ENCODE measurements at places on chromosomes 3 and 15.

- DNase-seq = no peak
Observed at GRCh38 chr15:66164788-66165187, 88.8 kb downstream of the MEGF11 start.

- no peak for DNase-seq
Observed at GRCh38 chr3:143814443-143814889, 33.8 kb downstream of the SLC9A9 start.

DNA sequence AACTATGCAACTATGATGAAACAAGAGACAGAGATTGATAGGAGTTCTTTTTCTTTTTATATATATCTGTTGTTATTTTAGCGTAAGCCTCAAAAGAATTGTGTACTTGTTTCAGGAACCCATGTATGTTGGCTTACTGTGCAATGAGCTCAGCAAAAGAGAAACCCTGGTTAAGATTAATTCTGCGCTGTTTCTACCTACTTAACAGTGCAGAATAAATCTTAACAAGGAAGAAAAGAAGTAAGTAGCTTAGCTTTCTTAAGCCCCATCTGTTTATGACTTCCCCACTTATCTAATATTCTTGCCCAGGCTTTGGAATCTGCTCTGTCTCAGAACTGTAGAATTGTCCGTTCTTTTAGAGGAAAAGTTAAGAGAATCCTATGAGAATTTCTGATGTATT lies 27.4 kb downstream of the ECT2 start:
- no peak for DNase-seq

DNA sequence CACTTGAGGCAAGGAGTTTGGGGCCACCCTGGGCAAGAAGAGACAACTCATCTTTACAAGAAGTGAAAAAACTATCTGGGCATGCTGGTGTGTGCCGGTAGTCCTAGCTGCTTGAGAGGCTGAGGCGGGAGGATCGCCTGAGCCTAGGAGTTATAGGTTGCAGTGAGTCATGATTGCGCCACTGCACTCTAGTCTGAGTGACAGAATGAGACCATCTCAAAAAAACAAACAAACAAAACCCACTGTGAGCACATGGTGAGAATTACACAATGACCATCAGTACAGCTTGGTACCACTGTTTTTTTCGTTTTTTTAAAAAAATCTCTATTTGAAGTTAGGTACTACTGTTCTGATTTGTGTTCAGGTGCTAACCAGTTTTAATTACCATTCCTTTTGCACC lies 13.6 kb downstream of the VPS39 start:
- DNase-seq = peak; percentile 23

- DNase-seq = no peak
Observed at GRCh38 chr3:56681984-56682461, 1.0 kb downstream of the TASOR start.

GRCh38 chr15:85702321-85703101 lies 92.2 kb downstream of the KLHL25 start:
- DNase-seq = peak; percentile 32

GRCh38 chr3:27591312-27592210 lies 107.4 kb upstream of the SLC4A7 start:
- no peak for DNase-seq

- DNase-seq = peak; percentile 27
Observed at GRCh38 chr3:31009881-31010280, 115.4 kb upstream of the GADL1 start.

GRCh38 chr15:80825361-80826030 lies 46.3 kb downstream of the CEMIP start:
- peak; percentile 77 for DNase-seq

- no peak for DNase-seq
Observed at GRCh38 chr3:99969136-99969535, 145.2 kb downstream of the FILIP1L start.

DNA sequence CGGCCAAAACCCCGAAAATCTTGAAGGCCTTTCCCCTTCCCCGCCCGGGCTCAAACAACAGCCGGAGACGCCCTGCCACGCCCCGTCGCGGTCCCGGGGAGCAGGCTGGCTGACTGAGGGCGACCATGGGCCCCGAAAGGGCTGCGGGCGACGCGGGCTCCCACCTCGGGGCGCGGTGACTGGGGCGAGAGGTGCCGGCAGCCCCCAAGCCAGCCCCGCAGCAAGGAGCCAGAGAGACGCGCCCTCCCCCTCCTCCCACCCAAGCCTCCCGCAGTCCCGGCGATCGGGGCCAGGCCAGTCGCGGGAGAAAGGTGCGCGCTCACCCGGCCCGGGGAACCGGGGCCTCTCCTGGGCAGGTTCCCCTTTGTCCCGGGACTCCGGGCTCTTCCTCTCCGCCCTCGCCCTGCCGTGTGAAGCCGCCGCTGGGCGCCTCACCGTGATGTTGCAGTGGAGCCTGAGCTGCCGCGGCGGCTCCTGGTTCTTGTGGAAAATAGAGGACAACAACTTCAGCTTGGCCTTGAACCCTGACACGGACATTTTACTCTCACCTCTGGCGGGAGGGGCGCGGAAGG lies 30.6 kb upstream of the ZSCAN2 start:
- peak; percentile 21 for DNase-seq

GRCh38 chr3:101848326-101848725 lies 988 bp upstream of the NFKBIZ start:
- no peak for DNase-seq

DNA sequence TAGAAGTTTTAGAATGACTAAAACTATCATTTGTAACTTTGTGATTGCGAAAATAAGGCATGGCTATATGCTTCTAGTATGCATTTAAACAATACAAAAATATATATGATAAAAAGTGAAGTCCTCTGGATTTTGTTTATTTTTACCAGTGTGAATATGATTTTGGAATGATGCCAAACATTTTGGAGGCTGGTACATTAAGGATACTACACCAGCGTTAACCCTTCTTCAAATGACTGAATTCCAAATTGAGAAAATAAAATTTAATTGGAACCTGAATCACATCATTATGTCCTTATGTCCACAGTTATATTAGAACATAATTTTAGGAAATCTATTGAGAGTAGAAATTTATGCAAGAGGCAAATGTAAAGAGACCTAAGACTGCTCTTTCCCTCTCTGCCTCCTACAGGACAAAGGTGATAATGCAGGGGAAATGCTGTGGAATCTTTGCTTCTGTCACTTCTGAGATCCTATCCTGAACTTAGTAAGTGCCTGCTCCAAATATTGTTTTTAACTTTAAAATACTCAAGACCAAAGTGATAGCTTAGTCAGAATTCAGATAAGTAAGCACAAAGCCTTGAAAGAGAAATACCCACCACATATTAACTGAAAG lies 121.1 kb upstream of the NANOGP8 start:
- DNase-seq = peak; percentile 3

- DNase-seq = no peak
Observed at GRCh38 chr3:130242850-130243569, 102.5 kb upstream of the COL6A5 start.

GRCh38 chr15:43067717-43068461 lies 37.9 kb downstream of the UBR1 start:
- peak; percentile 71 for DNase-seq

- peak; percentile 87 for DNase-seq
Observed at GRCh38 chr3:152268555-152269055, at the start of gene MBNL1. TSS of gene MBNL1 (plus strand) at chr3:152268929. CDS start at chr3:152300194, 31,265 bp downstream.

DNA sequence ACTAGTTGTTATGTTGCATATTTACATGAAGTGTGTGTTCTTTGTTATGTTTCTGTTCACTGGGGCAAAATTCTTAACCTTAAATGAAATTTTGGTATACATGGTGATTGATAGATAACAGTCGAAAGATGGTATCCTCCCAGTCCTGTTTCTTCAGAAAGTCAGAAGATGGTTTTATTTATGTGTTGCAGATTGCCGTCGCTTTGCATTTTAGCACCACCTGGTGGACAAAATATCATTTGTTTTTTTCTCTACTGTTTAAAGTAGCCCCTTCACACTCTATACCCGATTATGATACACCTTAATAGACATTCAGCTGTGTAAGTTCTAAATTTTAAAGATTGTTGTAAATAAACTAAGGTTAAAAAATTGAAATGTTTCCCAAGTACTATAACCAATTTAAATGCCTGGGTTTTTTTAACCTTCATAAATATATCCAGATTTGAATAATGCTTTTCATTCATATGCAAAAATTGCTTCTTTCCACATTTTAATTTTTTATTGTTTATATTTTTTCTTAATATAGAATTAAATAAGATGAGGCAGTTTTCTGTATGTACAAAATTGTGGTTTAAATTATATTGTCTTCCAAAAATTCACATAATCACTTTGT lies 152.2 kb downstream of the ALCAM start:
- DNase-seq = peak; percentile 81

- DNase-seq = no peak
Observed at GRCh38 chr15:95624100-95624499, 706.4 kb upstream of the NR2F2 start.

Measured in astrocyte of the spinal cord (primary cell).